ENCODE measurements at places on chromosomes 1 and 21.

GRCh38 chr1:66528580-66528979 lies 5.4 kb upstream of the SGIP1 start:
- DNase-seq: no peak

DNA sequence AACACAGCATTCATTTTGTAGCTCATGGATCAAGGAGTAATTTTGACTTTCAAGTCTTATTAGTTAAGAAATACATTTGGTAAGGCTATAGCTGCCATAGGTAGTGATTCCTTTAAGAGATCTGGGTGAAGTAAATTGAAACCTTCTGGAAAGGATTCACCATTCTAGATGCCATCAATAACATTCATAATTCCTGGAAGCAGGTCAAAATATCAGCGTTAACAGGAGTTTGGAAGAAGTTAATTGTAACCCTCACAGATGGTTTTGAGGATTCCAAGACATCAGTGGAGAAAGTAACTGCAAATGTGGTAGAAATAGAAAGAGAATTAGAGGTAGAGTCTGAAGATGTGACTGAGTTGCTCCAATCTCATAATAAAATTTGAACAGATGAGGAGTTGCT lies 216.6 kb downstream of the GREM2 start:
- DNase-seq: no peak

GRCh38 chr1:26950602-26951001 lies 9.7 kb downstream of the KDF1 start:
- DNase-seq: no peak

DNA sequence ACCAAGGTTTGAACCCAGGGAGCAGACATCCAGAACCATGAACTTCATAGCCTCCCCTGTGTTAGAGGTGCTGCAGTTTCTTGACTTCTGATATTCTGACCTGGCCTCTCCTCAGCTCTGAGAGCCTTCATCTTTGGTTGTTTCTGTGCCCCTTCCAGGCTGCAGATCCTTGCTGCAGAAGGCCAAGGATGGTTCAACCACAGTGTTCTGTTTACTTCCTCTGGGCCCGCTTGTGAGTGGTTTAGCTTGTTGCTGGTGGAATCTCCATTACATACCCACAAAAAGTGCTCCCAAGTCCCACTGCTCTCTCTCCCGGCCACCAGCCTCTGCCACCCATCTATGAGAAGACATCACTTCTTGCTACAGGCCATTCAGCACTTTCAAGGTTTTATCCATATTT lies 9.0 kb upstream of the SLC2A7 start:
- DNase-seq: no peak
